ENCODE measurements at places on chromosomes 11 and 22.
A peak's percentile ranks its signal among the peaks of the same experiment; 100 is the strongest.

DNA sequence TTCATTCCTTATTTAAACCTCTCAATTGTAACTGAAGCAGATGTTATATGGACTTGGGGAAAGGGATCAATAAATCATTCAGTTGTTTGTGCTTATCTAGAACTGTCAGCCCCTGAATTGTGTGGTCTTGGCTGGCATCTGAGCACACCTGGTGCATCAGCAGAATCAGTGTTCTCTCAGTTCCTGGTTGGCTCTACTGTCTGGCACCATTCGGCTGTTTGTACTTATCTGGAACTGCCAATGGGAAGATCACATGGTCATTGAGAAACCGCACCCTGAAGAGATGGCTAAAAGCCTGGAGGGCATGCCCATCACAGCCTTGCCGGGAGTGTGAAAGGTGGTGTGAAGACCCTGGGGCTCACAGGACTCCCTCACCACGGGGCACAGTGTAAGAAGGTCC is 37.1 kb upstream of the EHF start:
- DNase-seq: no peak

- DNase-seq: no peak
Observed at GRCh38 chr22:39534092-39534506, 1.6 kb upstream of the RPS19BP1 start.

DNA sequence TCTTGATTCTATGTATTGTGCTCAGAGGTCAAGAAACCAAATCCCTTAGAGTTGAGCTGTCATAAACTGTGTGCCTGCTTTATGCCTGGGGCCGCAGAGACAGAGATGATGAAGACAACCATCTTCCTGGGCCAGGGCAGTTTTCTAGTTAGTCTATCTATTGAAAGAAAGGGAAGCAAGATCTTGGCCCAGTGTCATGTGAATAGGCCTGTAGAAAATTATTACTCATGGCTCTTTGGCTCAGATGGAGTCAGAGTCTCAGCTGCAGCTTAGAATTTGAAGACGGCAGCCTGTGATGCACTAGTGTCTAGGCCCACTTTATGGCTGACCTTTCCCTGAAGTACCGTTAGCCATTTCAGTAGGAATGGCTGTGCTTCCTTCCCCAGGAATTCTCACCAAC is 112.0 kb downstream of the DBX1 start:
- DNase-seq: no peak

DNA sequence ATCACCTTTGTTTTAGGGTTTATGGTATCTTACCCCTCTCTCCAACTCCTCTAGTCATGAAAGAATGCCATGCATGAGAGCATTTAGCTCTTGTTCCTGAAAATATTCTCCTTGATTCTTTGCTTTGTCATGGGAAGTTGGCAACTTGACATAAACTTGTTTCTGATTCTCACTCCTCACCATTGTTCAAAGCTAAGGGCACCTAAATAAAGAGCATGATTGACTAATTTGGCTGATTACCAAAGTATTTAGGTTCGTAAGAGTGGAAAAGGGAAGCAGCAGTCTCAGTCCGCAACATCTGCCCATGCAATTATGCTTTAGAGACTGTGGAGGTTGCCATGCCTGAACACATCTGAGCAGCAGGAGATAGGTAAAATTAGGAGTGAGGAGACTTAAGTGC is 26.4 kb downstream of the OR52K1 start:
- DNase-seq: no peak

DNA sequence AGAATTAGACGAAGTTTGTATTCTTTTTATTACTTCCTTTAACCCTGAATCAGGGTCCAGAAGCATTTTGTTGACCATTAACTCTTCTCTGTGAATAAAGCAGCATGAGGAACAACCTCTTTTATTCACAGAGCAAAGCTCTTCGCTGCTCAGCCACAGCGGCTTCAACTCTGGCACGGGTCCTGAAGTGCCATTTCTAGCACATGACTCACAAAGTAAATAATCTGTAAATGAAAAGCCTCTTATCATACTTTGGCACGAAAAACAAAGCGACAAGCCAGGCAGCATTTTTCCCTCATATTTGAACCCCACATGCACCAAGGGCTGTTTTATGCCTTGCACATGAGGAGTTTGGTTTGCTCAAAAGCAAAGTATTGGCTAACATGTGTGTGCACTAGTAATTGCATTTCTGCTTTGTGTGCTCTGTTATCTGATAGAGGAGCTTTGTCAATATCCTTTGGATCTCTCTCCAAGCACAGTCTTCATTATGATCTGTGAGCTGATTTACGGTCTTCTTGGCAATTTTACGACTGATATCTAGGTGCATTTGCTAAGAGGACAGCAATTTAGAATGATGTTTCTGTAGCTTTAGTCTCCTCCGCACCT is 33.0 kb upstream of the APOBEC3A start:
- DNase-seq: peak; percentile 87

DNA sequence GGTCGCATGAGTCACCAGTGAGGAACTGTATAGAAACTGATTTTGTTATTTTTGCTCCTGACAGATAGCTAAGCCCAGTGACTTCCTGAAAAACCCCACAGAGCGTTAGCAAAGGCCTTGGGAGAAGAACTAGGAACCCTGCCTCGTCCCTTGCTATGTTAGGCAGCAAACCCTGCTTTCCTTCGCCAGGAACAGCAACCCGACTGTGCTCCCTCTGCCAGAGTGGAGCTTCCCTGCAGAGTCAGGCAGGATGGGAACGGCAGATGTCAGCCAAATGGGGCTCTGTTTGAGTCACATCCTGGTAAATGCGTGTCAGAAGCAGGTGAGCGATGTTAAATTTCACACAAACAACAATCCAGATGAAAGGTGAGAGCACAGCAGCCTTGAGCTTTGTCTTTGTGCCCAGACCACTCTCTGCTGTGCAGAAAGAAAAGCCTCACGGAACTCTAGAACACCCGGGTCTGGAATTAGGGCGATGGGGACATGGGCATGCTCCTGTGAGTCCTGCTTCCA is 186.6 kb downstream of the ADAMTS15 start:
- no peak for DNase-seq

DNA sequence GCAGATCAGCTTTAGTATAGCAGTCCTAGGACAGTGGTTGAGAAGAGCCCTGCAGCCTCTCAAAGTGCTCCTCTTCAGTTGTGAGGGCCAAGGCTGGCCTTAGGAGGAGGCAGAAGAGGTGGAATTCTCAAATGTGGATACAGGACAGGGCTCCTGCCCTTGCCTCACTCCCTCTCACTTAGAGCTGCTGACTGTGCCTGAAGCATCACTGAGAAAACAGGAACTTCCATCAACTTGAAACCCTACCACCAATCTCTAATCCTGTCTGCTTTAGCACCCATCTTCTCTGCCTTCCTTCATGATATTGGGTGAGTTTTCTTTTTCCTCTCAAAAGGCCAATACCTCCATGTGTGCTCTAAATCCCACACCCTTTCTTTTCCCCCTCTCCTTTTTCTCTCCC is 14.4 kb upstream of the UCP3 start:
- no peak for DNase-seq

DNA sequence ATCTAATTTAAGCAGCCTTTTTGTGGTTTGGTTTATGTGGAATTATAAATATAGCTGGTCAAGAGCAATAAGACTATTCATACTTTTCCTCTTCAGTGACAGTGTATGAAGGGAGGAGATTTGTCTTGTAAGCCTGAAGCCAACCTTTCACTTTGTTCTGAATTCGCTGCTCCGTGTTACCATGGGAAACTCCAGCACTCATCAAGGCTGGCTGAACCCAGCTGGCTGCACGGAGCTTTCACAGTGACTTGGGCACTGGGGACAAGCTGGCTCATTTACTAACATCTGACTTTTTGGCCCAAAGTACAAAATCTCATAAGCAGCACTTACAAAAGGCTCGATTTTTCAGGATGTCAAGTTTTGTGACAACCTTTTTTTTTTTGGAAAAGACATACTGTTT is 120.4 kb upstream of the GRIA4 start:
- no peak for DNase-seq

DNA sequence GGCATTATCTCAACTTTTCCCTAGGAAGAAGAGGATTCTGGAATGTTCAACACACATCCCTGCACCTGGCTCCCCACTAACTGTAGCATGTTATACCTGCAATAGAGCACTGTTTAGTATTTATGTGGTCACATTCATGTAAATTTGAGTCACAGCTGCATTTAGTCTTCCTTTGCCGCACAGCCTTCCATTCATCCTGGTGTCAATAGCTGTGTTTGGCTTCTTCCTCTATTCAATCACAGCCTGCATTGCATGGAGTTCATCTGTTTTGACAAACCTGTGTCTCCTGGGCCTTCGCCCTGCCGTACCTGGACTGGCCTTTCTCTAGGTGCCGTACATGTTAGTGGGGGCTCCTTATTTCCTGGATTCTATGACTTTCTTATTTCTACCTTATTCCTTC is 4.1 kb upstream of the C22orf39 start:
- no peak for DNase-seq

- no peak for DNase-seq
Observed at GRCh38 chr11:82732348-82732733, 1.3 kb downstream of the FAM181B start.

- DNase-seq: peak; percentile 51
Observed at GRCh38 chr11:43282607-43283440, 29.0 kb upstream of the API5 start.

DNA sequence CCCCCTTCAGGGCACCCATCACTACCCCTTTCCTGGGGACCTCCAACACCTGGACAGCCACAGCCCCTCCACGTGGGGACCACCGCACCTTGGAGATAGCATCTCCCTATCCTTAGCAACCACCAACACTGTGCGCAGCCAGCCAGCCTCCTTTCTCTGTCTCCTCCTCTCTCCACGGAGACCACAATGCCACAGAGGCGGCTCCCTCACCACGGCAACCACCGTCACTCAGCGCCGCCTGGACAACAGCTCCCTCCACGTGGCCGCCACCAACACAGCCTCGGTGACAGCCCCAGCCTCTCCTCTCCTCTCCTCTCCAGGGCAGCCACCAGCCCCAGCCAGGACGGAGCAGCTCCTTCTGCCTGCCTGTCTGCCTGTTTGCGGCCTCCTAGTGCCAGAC is 10.5 kb downstream of the ELFN2 start:
- DNase-seq: no peak

DNA sequence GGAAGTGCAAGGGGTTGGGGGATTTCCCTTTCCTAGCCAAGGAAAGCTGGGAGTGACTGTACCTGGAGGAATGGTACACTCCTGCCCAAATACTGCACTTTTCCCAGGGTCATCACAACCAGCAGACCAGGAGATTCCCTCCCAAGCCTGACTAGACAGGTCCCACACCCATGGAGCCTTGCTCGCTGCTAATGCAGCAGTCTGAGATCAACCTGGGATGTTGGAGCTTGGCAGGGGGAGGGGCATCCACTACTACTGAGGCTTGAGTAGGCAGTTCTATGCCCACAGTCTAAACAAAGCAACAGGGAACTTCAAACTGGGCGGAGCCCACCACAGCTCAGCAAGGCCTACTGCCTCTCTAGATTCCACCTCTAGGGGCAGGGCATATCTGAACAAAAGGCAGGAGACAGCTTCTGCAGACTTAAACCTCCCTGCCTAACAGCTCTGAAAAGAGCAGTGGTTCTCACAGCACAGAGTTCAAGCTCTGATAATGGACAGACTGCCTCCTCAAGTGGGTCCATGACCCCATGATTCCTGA is 58.5 kb downstream of the SLC22A9 start:
- DNase-seq: no peak

GRCh38 chr11:94954753-94955152 is 18.6 kb downstream of the CWC15 start:
- no peak for DNase-seq

- DNase-seq: no peak
Observed at GRCh38 chr11:74677131-74677530, 54.1 kb downstream of the CHRDL2 start.
